Right renal pelvis (tissue), 4 donors: ENCODE measurements at places on chromosomes 7 and 10. TPM values are rescaled to one million over a fixed set of nuclear protein-coding genes. Genes with fewer than 3 reads are reported as not detected.

DNA sequence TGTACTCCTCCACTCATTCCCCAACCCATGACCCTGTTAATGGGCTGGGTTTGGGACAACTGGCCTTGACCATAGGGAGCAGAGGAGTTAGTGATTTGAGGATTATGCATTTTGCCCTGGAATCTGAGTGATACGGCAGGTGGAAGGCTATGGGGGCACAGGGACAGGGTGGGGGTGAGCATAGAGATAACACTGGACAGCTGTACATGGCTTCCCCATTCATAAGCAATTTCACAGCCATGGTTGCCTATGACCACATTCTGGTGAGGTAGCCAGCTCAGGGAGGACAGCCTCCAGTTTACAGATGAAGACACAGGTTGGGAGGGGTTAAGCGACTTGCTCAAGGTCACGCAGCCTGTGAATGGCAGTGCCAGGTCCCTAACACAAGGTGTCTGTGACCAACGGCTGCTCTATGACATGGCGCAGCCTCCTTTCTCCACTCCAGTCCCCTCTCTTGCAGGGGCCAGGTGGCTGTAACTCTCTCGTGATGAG is 319.5 kb downstream of the PLXNA4 start:
- no peak for DNase-seq

- no peak for DNase-seq
These were observed 8.1 kb downstream of the CHN2 start for GRCh38 chr7:29202651-29203069.

- no peak for DNase-seq
These were observed 13.7 kb downstream of the IL2RA start for GRCh38 chr10:6048281-6049030.

GRCh38 chr7:148588670-148589131 is 1.9 kb upstream of the C7orf33 start:
- DNase-seq = no peak

GRCh38 chr7:1209097-1209496 is 23.6 kb upstream of the UNCX start:
- no peak for DNase-seq

GRCh38 chr7:125747966-125748365 is 818.3 kb upstream of the POT1 start:
- no peak for DNase-seq

DNA sequence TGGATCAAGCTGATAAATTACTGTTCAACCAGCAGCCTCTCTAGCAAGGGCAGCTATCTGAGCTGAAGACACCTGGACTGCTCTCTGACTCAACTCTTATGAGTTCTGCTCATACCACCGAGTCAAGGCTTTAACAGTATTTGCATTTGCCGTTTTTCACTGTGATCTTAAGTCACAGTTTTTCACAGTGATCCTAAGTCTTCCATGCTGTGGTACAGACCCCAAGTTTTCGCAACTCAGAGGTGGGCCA is 31.3 kb downstream of the PIP4K2A start:
- no peak for DNase-seq

DNA sequence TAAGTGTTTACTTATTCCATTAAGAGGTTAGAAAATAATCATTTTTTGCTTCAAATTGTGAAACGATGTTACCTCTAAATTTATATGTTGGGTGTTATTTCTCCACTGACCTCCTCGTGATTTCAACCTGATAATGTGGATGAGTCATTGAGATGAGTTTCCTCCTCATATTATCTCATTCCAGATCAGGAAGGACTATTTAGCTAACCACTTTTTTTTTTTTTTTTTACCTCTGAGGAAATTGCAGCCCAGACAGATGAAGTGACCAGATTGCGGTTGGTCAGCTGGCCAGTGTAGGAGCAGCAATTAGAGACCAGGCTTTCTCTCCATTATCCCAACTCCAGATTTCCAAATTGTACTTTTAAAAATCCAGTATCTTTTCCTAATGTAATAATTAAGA is 248.7 kb downstream of the FZD1 start:
- no peak for DNase-seq

DNA sequence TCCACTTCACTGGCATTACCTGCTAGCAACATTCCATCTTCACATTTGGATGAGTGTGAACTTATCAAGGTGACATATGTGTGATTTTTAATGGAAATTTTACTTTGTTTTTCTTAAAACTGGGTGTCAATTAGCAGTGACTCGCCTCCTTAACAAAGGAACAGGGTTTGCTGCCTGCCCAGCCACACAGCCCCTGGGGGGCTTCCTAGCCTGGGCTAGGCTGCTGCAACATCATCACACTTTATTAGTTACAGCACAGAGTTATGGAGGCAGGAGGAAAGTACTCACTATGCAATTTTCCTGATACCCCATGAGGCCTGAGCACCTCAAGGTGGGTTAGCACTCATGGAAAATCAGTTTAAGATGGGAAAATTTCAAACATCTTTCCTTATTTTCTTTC is 861.3 kb downstream of the NRG3 start:
- no peak for DNase-seq

GRCh38 chr10:49281461-49281860 is 17.5 kb upstream of the C10orf71 start:
- no peak for DNase-seq

DNA sequence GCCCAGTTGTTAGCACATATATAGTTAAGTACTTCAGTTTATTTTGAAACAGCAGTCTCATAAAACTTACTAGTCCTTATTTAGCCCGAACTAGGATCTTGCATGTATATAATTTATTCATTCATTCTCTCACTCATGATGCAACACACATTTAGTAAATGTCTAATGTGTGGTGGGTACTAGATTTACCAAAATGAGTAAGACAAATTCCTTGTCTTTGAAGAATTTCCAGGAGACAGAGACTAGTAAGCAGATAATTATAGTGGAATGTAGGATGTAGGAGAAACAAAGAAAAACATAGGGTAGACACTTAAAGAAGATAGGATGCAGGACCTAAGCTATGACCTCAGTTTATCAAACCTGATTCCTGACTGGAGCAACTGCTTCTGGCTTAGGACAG is 120.2 kb upstream of the AMPH start:
- DNase-seq = no peak

DNA sequence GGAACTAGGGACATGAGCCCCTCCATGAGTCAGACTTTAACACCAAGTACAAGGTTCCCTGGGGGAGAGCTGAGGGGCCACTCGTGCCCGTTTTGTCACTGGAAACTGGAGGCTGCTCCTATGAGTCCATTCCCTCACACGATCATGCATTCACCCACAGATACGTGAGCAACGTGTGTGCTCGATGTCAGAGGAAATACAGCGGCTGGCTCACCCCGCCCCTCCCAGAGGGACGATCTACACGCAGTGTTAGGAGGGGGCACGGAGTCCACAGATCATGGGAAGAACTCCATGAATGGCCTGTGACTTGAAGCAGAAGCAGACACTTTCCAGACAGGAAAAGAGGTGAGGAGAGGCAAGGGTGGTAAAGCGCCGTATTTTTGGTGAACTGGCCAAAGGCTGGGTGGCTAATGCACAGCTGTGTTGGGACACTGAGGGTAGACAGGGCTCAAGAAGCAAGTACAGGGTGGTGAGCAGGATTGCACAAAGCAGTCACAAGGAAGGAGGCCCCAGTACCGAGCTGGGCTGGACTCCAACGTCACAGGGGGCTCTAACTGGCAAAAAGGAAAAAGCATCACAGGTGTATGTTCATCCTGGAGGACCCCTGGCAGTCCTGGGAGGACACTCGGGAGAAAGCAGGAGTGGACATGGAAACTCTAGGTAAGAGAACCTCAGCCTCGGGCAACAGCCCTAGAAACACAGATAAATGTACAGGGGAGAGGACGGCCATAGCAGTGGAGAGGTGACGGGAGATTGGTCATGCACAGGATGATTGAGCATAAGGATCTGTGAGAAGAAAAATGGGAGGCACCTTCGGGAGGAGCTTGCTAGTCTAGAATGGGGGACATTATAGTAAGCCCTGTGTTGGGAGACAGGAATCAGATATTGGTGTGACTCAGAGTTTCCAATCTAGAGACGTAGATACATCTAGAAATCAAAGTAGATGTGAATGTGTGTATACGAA is 41.2 kb downstream of the TNS3 start:
- DNase-seq = no peak

DNA sequence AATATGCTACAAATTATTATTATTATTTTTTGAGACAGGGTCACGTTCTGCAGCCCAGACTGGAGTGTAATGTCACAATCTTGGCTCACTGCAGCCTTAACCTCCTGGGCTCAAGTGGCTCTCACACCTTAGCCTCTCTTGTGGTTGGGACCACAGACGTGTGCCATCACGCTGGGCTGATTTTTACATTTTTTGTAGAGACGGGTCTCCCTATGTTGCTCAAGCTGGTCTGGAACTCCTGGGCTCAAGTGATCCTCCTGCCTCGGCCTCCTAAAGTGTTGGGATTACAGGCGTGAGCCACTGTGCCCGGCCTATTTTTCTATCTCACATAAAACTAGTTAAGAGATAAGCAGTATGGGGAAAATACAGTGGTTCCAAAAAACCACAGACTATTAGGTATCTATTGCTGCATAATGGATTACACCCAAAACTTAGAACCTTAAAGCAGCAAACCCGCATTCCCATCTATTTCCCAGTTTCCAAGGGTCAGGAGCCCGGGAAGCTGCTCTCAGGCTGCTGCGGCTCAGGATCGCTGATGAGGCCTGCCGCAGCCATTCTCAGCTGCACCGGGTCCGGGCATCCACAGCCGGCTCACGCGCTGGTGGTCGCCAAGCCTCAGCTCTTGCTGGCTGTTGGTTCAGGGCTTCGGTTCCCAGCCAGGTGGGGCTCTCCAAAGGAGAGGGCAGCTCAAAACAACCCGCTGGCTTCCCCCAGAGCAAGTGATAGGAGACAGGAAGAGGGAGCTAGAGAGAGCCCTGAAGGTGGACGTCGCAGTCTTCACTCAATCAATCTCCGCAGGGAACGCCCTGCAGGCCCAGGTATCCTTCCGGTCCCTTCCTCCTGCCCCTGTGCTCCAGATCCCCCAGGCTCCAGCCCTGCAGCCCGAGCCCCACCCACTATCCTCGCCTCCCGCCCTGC is 128.2 kb downstream of the UBE2H start:
- DNase-seq = peak; percentile 30

GRCh38 chr10:72048450-72049124 is 39.8 kb downstream of the SPOCK2 start:
- DNase-seq = peak; percentile 91

DNA sequence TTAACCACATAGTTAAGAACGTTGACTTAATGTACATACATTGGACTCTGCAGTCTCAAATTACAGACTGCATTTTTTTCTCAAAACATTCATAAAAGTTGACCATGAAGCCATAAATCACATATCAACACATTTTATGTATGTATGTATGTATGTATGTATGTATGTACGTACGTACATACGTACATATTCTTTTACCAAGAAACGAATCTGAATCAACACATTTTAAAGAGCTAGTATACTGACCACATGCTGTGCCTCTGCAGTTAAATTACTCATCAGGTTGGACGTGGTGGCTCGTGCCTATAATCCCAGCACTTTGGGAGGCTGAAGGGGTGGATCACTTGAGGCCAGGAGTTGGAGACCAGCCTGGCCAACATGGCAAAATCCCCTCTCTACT is 105.8 kb downstream of the GPR158 start:
- no peak for DNase-seq

- DNase-seq = no peak
These were observed 631.4 kb upstream of the POT1 start for GRCh38 chr7:125561006-125561405.

DNA sequence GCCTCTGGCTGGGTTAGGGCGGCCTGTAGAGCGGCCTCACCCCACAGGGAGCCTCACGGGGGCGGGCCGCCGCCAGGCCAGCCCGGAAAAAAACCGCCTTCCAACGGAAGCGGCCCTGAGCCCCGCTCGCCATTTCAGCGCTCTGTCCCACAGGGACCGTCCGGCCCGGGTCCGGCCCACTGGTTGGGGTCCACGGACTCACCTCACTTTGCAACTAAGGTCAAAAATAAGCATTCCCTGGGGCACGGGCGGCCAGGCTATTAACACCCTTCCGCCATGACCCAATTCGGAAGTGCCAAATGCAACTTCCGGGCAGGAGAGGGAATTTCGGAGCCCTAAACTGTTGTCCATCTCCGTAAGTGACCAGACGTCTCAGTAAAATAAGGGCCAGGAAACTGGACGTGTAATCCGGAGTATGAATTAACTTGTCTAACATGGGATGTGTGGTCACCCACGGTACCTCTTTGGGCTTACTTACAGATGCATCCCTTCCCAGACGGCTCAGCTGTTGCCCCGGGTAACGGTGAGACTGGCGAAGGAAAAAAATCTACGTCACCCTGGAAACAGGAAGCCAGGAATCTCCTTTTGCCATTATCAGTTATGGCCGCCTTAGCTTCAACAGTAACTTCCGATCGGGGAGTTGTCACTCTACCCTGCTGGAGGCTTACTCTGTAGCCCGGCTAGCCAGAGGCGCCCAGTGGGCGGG is at the start of gene BBIP1:
Gene BBIP1, minus strand, starts transcription at position 538 of the 706 bp plus-strand sequence. CDS start 1,023 bp downstream, outside the sequence.
- peak; percentile 99 for DNase-seq

GRCh38 chr7:29278337-29279069 is 83.9 kb downstream of the CHN2 start:
- no peak for DNase-seq

GRCh38 chr7:128781851-128782250 is 6.3 kb upstream of the OPN1SW start:
- no peak for DNase-seq

DNA sequence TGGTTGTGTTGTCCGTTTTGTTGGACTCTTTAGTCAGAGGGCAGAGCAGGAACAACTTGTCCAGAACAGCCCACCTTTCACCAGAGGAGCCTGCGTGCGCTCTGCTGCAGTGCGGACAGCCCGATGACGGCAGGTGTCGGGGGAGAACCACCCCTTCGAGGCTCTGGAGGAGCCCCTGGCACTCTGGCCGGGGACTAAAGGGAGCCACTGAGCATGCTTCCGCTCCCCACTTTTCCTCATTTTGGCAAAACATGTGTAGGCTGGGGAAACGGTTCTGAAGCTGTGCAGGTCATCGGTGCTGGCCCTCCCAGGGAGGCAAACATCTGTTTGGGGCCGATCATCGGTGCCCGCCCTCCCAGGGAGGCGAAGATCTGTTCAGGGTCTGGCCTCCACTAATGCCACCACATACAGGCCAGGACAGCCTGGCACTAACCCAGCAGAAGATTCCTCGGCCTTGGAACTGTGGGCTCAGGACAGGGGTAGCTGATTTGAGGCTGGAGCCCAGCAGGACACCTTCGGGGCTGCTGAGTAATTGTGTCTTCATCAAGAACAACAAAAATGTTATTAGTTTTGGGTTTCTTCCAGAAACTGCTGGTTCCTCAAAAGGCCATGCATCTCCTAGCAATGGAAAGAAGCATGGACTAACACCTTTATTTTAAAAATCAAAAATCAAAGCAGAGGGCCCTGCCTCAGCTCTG is 124.4 kb upstream of the TCERG1L start:
- DNase-seq = no peak

The PRDX3 gene
- 307 TPM for polyA plus RNA-seq
